GM10248 (cell line): ENCODE measurements at places on chromosomes 7 and 10.

DNA sequence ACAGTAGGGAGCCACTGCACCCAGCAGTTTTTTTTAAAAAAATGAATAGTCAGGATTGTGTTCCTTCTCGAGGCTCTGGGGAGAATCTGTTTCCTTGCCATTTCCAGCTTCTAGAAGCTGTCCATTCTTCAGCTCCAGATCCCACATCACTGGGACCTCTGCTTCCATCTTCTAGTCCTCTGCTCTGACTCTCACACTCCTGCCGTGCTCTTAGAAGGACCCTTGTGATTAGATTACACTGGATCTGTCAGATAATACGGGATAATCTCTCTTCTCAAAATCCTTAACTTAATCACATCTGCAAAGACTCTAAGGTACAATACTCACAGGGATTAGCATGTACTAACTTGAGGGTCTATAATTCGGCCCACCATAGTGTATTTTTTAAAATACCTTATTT lies 158.9 kb upstream of the SP4 start:
- no peak for DNase-seq

DNA sequence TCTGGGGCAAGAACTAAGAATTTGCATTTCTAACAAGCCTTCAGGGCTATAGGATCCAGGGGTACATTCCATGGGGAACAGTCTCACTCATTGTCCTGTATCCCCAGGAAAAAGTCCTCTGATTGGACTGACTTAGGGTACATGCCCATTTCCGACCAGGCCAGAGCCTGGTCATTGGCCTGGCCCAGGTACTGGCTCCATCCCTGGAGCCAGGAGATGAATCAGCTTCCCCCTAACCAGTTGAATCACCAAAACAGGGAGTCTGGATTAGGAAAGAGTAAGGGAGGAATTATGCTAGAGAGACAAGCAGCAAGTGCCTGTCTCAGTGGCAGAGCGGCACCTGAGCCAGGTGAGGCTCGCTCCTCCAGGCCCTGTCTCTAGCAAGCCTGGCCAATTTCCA lies 137.5 kb downstream of the FGFR2 start:
- DNase-seq, result no peak

- DNase-seq, result no peak
Measured at GRCh38 chr7:148115308-148115707, 475.3 kb upstream of the C7orf33 start.

DNA sequence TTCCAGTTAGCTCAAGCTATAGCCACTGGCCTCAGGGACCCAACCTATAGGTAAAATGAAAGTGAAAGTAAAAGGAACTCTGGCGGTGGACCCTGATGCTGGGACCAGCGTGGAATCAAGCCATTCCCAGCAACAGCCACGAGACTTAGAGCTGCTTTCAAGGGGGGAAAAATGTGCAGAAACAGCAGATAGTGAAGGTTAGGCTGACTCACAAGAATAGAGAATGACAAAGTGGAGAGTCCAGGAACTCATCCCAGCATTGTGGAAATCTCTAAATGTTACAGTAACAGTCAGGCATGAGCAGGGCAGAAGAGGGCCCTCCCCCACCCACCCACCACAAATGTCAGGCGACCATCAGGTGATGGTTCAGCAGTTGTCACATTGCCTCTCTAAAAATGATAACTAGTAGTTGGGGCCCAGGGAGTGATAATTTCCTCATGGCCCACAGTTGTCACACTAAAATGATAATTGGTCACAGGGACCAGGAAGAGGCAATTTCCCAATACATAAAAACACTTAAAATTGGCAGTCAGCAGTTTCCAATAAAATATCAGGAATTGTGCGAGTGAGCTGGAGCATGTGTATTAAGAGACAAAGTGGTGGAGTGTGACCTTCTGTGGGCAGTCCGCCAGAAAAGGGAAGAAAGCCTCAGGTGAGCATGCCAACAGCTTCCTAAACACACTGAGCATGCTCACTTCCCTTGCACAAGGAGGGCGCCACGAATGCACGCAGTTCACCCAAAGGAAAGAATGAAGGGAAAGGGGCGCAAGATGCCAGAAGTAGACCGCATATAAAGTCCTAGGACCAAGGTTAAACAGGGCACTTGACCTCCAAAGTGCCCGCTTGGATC lies 129.8 kb upstream of the PPP1R3A start:
- no peak for DNase-seq

DNA sequence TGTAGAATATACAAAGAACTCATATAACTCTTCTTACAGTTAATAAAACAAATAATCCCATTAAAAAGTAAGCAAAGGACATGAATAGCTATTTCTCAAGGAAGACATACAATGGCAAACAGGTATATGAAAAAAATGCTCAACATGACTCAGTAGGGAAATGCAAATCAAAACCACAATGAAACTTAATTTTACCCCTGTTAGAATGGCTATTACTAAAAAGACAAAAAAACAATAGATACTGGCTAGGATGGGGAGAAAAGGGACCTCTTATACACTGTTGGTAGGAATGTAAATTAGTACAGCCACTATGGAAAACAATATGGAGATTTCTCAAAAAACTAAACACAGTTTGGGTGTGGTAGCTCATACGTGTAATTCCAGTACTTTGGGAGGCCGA lies 37.8 kb downstream of the HERPUD2 start:
- no peak for DNase-seq

DNA sequence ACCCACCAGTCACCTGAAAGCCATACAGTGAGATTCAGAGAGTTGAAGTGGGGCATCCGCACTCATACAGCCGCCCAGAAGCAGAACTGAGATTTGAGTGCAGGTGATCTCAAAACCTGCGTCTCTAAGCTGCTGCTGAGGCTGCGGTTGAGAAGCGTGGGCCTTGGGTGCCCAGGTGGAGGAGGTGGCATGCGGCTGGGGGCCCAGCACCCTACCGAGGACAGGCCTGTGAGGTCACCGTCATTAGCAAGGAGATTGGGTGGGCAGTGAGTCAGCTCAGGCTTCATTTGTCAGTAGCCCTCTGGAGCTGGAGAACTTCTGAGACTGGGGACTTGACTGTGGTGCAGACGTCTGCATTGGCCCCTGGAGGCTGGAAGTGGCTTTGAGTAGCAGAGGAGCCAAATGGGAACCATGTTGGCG lies 29.8 kb downstream of the ZMIZ1 start:
- DNase-seq, result peak; percentile 69

DNA sequence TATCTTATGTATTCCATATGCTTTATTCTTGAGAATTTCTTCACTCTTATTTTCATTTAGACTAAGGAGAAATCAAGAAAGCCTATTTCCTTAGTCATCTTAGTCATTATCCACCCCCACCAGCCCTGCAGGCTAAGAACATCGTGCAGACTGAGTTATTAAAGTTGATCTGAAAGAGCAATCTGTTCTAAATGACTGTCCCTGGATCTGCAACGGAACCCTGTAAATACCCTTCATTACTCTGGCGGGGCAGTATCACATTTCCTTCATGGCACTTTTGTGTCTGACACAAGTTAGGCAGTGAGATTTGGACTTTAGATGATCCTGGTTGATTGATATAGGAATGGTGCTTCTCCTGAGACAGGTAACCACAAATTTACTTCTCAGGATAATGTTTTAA lies 3.5 kb upstream of the MYPN start:
- no peak for DNase-seq

GRCh38 chr7:123865517-123866117 lies 20.6 kb downstream of the HYAL4 start:
- peak; percentile 24 for DNase-seq

DNA sequence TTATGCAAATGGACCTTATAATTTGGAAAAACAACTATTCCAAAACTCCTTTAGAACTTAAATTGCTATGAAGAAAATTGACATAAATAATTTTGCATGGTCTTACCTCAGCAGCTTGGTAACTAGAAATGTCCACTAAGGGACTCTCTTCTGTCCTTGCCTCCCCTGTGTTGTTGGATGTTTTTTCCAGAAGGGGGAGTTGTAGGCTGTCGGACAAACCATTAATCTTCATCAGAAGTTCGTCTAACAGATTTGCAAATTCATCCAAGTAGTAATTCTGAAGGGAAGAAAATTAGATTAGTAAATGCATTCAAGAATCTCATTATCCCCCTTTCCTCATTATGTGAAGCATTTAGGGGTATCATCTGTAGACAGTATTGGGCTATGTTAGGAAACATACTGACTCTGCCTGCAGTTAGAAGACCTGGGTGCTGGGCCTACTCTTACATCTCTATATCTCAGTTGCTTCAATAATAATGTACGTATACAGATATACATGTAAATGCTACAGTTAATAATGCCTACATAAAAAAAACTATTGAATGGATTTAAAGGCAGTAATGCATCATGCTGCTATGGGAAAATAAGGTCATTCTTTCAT lies 155.6 kb downstream of the PKD1L1 start:
- no peak for DNase-seq

GRCh38 chr7:154202002-154202401 lies 149.8 kb downstream of the DPP6 start:
- DNase-seq, result no peak

DNA sequence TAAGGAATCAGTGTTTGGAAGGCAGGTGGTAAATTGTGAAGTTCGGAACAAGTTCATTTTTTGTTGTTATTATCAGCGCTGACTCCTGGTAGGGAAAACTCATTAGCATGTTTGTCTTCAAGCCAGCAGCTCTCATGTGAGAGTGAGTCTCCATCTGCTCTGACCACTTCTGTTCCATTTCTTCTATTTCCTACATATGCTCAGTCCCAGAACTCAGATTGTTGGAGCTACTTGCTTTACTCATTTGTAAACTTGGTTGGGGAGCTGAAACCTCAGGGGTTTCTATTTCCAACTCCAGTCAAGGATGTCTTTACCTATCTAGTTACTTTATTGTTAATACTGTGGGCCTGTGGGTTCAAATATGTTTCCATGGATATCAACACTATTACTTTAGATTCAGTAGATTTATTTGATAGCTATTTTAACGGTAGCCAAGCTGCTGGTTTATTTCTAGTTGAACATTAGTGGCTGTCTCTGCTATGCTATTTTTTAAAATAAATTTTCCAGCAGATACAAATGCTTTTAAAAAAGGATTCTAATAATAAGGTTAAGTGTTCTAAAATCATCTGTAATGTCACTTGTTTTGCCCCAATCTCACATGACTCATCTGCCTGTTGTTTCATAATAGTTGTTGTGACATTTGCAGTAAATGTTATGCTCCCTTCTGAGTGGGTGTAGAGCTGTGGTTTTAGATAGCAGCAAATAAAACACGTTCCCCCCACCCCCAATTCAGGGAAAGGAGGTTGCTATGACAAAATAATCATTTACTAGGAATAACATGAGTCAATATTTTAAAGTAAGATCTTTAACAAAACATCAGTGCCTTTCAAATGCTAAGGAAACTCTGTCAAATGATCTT lies 143.3 kb downstream of the HDAC9 start:
- DNase-seq, result no peak

DNA sequence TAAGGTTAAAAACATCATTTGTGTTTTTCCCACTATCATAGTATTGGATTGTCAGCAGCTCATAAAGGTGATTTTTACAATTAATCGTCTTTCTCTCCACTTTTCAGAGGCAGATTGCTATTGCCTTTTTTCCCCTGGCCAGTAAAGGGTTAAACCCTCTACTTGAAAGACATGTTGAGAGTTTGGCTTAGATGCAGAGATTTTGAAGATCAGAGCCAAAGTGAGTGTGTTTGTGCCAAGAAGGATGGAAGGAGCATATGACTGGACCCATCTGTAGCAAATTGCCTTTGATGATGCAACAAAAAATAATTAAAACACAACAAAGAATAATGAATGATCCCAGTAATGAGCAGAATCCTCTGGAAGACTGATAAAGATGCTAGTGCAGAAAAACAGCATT lies 373.1 kb downstream of the MALRD1 start:
- no peak for DNase-seq

GRCh38 chr7:113810080-113810744 lies 108.6 kb downstream of the PPP1R3A start:
- DNase-seq, result no peak

- DNase-seq, result no peak
Measured at GRCh38 chr10:26798298-26798697, 62.5 kb downstream of the ABI1 start.

GRCh38 chr10:24462889-24463552 lies 254.1 kb downstream of the KIAA1217 start:
- no peak for DNase-seq
